ENCODE measurements at places on chromosomes 7 and 10.

- no peak for DNase-seq
Measured at GRCh38 chr10:126972635-126973414, 67.6 kb downstream of the DOCK1 start.

DNA sequence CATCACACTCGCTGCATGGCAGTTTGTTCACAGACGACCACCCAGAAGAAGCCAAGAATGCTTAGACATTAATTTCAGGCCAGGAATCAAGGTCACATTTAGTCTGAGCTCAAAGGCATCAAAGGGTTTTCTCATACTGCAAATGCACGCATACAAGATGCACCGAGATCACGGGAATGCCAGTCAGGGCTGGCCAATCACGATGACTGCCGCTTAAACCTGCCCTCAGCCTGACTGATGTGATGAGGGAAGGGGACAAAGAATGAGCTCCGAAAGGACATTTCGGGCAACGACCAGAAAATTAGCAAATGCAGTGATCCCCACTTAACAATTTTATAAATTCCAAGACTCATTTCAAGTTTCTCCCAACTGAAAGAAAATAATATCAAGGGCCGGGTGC is 20.2 kb downstream of the CTBP2 start:
- no peak for DNase-seq

DNA sequence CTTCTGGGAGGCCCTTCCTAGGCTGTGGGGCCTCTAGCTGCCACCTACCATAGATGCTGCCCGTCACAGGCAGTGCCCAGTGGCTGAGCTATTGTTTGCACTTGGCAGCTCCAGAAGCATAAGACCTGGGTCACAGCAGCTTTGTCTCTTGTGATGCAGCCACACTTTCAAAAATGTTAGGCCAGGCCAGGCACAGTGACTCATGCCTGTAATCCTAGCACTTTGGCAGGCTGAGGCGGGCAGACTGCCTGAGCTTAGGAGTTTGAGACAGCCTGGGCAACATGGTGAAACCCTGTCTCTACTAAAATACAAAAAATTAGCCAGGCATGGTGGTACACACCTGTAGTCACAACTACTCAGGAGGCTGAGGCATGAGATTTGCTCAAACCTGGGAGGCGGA is 9.5 kb upstream of the KAZALD1 start:
- no peak for DNase-seq

GRCh38 chr7:29196971-29197595 is 2.5 kb downstream of the CHN2 start:
- no peak for DNase-seq

GRCh38 chr7:125316466-125316865 is 386.8 kb upstream of the POT1 start:
- no peak for DNase-seq

DNA sequence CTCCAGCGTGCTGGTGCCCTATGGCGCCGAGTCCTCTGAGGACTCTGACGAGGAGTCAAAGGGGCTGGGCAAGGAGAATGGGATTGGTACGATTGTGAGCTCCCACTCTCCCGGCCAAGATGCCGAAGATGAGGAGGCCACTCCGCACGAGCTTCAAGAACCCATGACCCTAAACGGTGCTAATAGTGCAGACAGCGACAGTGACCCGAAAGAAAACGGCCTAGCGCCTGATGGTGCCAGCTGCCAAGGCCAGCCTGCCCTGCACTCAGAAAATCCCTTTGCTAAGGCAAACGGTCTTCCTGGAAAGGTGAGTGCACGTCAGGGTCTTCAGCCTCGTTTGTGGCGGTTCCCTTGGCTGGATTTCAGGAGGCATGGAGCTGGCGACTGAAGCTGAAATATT is 118.8 kb downstream of the ANKRD61 start:
- no peak for DNase-seq

Data from activated T-cell treated with anti-CD3 and anti-CD28 coated beads for 1 hour (primary cell).